ENCODE measurements at places on chromosomes 12 and 14.

- no peak for DNase-seq
These were observed 540.0 kb upstream of the TBX3 start for GRCh38 chr12:115223991-115224390.

DNA sequence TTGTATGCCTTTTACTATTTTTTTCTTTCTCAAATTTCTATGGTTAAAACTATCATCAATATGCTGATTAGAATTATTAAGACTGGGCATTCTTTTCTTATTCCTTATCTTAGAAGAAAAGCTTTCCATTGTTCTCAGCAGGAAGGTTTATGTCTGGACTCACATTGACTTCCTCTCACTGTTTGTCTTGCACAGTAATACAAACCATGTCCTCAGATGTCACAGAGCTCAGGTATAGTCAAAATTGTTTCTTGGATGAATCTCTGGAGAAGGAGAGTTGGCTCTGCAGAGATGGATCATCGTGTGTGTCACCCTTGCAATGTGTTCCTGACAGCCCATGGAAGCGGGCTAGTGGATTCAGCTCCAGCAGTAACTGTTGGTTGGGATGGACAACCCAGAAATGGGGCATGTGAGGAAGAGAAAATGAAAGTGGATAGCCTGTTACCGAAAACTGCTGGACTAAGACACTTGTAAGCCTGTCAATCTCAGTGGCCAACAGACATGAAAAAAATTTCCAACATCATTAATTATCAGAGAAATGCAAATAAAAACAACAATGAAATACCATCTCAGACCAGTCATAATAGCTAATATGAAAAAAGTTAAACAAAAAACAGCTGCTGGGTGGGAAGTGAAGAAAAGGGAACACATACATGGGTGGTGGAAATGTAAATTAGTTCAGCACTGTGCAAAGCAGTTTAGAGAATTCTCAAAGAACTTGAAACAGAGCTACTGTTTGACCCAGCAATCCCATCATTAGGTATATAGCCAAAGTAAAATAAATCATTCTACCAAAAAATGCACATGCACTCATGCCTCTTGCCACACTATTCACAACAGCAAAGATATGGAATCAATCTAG lies 967.8 kb downstream of the TMEM121 start:
- DNase-seq, result no peak

GRCh38 chr12:8890313-8891085 lies 23.8 kb upstream of the PHC1 start:
- DNase-seq, result no peak

DNA sequence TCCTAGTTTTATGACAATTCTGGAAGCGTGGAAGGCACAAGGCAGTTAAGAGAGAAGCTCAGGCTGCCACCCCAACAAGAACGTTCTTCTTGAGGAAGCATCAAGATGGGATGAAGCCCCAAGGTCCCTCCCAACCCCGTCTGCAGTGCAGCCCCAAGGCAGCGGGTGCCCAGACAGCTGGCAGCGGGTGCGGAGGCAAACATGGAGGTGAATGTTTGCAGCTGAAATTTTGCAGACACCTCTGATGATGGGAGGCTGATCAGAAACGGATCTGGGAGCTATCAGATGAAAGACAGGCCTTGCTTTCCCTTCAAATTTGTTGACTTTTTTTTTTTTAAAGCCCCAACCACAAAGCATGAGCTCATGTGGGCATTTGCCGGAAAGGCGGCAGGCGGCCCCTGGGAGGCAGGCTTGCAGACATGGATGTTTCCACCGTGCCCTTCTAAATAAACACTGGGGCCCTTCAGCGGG lies 230.7 kb upstream of the RTL1 start:
- DNase-seq, result no peak

DNA sequence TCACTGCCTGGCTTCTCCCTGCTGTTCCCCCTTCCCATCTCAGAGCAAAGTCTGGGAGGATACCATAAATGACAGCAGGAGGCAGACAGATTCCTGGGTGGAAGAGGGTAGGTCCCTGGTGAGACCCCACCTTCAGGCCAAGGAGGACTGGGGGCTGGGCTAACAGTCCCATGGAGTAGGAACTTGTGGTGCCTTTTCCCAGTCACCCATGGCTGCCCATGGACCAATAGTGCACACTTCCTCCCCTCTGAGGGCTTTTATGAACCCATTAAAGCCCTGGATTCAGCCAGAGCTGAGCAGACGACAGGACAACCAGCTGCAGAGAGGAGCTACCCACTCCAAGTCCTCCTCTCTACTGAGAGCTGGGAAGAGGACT lies 36.6 kb upstream of the OR5AU1 start:
- DNase-seq, result no peak

- no peak for DNase-seq
These were observed 188.9 kb upstream of the PDZRN4 start for GRCh38 chr12:40999210-40999609.

DNA sequence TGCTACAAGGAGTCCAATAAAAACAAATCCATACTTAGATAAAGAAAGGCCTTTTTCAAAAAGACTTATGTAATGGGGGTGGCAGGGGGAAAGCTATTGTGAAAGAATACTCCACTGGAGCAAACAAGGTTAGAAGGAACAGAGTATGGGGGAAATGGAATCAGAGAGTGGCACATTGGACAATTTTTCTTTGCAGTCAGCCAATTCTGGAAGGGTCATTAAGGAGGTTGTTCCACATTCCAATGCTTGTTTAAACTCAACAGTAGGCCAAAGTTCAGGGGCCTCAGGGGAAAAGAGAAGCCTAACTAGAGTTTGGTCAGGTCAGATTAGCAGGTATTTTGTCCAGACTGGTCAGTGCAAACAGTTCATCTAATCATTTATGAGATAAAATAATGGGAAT lies 105.2 kb upstream of the RESF1 start:
- DNase-seq, result no peak

GRCh38 chr14:70823281-70823680 lies 14.0 kb upstream of the MAP3K9 start:
- no peak for DNase-seq

- no peak for DNase-seq
These were observed 132.5 kb downstream of the DAAM1 start for GRCh38 chr14:59320763-59321625.

GRCh38 chr12:99261256-99261655 lies 386.3 kb upstream of the GARIN6 start:
- DNase-seq, result no peak

DNA sequence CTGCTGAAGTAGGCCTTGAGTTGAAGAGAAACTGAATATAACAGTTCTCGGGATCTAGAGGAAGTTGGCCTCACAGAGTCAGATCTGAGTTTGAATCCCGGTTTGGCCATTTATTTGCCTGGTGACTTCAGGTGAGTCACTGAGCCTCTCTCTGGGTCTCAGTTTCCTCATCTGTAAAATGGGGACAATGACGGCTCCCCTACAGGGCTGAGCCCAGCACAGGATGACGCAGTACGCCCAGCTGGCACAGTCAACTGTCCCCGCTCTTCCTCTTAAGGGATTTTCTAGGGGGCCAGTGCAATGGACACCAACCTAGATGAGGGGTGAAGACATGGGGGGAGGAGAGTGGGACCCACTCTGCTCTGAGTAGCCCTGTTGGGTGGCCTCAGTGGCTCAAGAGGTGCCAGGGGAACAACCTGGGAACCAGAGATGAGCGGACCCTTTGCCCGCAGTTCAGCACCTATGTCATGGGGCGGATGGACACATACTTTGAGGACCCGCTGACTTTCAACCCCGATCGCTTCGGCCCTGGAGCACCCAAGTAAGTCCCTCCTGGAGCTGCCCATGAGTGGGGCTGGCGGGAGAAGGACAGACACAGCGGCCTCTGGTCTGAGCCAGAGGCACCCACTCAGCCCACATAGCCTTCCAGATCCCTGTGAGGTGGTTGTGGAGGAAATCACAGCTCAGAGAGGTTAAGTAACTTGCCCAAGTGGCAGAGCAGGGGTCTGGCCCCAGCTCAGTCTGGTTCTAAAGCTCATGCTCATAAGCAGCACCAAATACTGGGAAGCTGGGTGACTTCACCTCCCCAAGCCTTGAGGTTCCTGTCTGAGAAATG lies 41.1 kb downstream of the CYP46A1 start:
- peak; percentile 95 for DNase-seq

DNA sequence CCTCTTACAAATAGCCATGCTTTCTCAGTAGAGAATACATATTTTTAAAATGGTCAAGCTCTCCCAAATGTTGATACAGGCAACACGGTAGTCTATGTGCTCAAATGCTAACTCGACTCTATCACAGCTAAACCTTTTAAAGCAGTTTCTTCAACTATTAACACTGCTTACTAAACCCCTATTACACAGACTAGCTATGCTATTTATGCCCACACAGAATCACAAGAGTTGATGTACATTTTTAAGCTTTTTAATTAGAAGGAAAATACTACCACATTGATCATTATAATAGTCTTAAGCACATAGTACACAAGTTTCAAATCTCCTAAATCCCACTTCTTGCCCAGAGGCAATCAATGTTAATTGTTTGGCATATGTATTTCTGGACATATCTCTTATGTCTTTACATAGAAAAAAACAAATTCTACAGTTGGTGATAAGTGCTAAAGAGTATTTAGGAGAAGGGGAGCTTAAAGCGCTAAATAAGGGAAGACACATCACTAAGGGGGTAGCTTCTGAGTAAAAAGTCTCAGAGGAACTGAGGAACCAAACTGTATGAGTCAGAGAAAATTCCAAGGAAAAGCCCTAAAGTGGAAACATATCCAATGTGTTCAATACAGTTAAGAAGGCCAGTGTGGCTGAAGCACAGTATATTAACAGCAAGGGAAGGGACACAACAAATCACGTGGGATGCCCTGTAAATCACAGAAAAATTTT lies 13.7 kb downstream of the HNRNPC start:
- no peak for DNase-seq

- DNase-seq, result no peak
These were observed 1.0 kb downstream of the AHNAK2 start for GRCh38 chr14:104977008-104977680.

DNA sequence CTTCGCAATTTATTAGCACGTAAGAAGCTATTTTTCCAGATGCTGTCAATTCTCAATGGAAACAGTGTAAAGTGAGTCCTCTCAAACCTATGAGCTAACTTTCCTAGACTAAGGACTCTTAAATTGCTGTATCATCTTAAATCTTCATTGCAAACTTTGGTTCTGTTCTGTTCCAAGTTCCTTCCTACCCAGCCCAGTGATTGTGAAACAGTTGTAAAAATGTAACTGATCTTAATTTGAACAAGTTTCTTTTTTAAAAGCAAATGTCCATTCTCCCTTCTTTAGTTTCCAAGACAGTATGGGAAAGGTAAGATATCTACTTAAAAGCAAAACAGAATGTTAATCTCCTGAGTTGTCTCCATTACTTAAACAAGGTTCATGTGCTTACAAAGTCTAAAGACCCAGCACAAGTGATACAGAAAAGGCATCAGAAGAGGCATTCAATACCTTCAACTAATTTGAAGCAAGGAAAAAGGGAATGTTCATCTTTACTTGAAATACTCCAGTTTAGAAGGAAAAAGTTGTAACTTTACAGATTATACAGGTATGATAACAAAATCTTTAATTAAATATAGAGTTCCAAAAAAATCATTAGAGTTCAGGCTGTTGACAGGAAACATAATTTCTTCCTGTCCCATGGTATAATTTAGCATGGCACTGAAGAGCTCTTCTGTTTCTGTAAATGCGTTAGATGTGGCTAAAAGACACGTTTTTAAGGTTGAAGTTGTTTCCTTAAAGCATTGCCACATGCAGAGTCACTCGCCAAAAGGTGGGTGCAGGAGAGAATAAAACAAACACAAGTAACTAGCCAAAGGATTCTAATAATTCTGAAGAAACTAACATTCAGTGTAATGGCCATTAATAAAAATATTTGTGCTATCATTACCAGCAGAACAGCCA lies 101.5 kb upstream of the USP15 start:
- no peak for DNase-seq

All from vagina (tissue), 2 donors.